Caudate nucleus (tissue), 63 donors: ENCODE measurements at places on chromosomes 1 and 21.
A peak's percentile ranks its signal among the peaks of the same experiment; 100 is the strongest.

DNA sequence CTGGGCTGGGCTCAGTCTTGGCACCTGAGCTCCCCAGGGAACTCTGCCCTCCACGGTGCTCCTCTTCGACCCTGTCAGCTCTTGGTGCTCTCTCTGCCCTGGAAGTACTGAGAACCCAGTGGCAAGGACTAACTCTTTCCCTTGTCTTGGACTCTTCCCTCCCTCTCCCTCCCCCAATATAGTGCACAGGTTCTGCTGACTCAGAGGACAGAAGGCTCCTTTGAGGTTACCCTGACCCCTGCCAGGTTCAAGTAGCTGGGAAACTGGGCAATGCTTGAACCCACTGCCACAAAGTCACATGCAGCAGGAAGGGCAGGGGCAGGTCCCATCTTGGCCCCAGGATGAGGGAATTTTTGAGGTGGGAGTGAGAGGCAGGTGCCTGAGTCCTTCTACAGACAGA is 20.3 kb downstream of the KCNQ4 start:
- no peak for DNase-seq

DNA sequence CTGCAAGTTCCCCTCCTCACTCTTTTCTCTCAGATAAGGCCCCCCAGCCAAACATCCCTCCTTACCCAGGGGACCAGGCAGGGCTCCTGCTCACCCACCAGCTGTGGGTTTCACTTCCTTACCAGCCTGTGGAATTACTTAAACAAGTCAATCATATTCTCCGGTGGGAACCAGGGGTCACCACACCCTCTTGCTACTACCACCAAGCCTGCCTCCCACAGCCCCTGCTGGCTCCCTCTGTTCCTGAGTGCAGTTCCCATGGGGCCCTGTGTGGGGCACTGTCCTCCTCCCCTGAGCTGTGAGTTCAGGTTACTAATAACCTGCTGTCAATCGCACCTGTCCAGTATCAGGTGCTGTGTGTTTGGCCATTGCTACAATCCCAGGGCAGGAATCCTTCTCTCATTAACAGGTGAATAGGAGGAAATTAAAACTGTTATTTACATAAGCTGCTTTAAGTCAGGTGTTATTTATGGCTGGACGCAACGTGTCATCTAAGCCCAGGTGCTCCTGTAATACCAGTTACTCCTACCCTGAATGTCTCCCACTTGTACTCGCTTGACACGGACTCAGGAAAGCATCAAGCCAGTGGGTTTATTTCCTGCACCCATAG is 53.1 kb upstream of the LBR start:
- DNase-seq, result no peak

DNA sequence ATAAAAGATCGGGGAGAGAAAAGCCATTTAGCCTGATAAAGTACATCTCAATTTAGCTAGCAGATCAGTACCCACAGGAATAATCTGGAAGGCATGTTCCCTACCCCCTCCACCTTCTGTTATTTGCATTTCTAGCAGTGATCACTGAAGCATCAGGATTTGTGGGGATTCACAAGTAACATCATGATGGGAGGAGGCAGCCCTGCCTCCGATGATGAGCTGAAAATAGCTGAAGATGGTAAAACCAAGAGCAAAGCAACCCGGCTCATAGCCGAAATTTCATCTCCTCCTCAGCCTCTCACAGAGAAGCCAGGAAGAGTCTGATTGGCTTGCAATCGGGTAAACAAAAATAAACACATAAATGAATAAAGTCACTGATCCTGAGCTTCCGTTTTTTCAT is 2.4 kb downstream of the CCSAP start:
- DNase-seq, result peak; percentile 81

DNA sequence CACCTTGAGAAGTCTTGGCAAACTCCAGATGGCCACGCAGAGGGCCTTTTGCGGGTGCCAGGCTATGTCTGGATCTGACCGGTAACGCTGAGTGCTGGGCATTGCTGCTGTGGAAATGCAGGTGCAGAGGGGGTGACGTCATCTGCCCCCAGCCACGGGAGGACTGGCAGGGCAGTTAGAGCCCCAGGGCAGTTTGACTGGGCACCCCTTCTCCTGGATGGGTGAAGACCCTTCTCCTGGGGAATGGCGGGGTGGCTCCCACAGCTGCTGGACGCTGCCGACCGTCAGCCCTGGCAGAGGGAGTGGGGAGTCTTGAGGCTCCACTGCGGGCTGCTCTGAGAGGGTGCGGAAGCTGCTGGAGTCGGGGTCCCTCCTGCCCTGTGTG is 12.6 kb upstream of the EDN2 start:
- no peak for DNase-seq

DNA sequence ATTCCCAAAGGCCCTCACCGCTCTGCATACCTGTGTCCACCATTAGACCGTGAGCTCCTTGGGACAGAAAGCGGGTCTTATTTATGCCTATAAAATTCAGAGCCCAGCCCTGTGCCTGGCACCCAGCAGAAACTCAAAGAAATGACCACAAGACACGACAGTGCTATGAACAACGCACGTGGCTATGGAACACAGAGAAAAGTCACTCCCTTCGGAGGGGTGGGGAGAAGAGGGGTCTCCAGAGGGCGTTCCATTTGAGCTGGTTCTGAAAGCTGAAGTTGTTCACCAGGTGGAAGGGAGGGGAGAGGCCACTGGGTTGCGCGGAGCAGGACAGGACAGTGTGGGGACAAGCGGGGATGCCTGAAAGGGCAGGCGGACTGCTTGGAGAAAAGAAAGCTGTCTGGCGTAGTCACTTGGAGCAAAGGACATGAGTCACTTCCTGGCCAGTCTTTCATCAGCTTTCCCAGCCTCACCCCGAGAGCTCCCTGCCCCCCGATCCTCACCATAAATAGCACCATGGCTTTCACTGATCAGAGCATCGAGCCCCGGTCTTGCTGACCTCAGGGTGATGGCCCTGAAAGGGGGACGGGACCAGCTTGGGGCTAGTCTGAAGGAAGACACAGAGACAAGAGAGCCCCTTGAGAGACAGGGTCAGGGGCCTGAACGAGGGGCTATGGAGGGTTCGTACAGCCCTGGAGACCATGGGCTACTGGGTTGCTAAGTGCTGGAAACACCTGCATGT is 28.5 kb downstream of the ECE1 start:
- no peak for DNase-seq

DNA sequence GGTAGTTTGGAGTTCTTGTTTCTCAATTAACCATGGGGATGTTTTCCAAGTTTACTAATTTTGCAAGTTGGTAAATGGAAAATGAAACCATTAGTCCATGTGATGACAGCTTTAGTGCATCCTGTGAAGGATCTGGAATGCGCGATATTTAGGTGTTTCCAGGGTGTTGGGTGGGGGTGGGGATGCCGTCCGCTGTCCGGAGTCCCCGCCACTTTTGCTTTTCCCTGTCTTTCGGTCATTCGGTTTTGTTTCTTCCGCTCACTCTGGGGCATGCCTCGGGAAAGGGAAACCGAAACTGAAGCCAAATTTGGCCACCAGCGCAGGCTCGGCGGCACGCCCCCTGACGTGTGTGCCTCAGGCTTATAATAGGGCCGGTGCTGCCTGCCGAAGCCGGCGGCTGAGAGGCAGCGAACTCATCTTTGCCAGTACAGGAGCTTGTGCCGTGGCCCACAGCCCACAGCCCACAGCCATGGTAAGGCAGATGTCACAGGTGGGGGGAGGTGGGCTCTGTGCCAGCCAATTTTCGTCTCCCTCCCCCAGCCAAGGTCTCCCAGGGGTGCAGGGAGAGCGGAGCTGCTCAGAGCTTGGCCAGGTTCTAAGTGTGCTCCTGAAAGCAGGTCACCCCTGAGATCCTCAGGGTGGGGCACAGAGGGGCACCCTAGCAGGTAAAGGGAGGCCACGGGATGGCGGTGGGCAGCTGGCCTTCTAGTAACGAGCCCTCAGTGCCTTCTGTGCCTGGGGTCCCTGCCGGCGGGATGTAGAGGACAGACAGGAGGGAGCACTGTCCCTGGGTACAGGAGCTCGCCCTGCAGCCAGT is at the start of gene ISG15:
TSS of gene ISG15 (plus strand) at position 393 of the 817 bp plus-strand sequence. CDS start at position 470, 77 bp downstream.
- peak; percentile 59 for DNase-seq

- DNase-seq, result no peak
Measured at GRCh38 chr1:1433804-1434130, 1.7 kb upstream of the VWA1 start.

- DNase-seq, result no peak
Measured at GRCh38 chr1:20663365-20663764, 2.2 kb upstream of the DDOST start.

- no peak for DNase-seq
Measured at GRCh38 chr1:27201295-27201694, 33.1 kb upstream of the WDTC1 start.

DNA sequence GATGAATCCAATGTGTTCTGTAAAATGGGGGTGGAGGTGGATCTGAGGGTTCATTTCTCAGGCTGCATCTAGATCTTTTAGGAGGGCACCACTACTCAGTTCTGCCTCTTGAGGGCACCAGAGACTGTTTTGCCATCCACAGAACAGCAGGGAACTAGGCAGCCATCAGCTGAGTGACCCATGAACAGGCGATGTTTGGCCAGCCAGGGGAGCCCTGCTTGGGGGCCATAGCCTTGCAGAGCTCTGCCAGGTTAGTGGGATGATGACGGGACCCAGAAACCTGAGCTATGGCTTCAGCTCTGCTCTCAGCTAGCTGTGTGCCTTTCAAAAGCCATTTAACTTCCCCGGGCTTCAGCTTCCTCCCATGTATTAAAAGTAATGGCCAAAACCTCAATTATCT is 13.4 kb upstream of the NOS1AP start:
- DNase-seq, result peak; percentile 44

DNA sequence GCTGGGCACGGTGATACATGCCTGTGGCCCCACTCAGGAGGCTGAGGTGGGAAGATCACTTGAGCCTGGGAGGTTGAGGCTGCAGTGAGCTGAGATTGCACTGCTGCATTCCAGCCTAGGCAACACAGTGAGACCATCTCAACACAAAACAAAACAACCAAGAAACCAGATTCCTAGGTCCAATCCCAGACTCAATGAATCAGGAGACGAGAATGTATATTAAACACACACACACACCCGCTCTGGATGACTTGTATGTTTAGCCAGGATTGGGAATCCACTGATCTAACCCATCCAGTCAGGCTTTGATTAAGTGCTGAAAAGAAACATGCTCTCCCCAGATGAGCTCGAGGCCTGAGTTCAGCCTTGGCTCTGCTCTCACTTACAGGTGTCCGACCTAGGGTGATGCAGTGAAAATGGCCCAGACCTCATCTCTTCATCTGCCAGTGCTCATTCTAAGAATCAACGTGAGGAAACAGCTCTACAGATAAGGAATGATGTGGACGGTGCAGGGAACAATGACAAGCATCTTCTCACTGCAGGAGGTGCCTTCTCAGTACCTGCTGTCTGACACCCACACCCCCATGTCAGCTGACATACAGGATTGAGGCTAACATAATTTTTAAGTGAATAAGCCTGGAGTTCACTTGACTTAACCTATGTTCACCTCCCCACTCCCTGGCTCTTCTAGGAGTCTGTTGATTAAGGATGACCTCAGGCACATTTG is 15.3 kb upstream of the SRSF4 start:
- no peak for DNase-seq

GRCh38 chr1:97764991-97765390 is 155.8 kb downstream of the DPYD start:
- DNase-seq, result no peak

DNA sequence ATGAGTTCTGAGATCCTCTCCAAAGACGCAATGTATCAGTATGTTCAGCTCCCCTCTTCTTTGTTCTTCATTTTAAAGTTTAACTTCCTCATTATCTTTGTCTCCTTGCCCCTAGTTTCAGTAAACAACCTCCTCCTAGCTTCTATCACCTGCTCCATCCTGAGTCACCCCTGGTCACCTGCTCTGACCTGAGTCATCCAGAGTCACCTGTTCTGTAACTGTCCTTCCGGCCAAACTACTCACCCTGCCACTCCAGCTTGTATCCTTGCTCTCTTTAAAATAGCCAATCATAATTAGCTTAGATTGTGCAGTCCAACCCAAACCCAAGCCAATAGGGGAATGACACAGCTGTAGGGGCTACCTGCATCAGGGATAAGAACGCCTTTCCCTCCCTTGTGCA is 332.0 kb downstream of the OLFM3 start:
- DNase-seq, result no peak

- no peak for DNase-seq
Measured at GRCh38 chr1:211148366-211148765, 14.4 kb upstream of the KCNH1 start.

- no peak for DNase-seq
Measured at GRCh38 chr1:156511644-156512043, 11.1 kb upstream of the MEF2D start.

GRCh38 chr1:12756273-12756672 is 10.3 kb downstream of the CFAP107 start:
- no peak for DNase-seq

- DNase-seq, result no peak
Measured at GRCh38 chr21:35838350-35838749, 222.0 kb downstream of the SETD4 start.

DNA sequence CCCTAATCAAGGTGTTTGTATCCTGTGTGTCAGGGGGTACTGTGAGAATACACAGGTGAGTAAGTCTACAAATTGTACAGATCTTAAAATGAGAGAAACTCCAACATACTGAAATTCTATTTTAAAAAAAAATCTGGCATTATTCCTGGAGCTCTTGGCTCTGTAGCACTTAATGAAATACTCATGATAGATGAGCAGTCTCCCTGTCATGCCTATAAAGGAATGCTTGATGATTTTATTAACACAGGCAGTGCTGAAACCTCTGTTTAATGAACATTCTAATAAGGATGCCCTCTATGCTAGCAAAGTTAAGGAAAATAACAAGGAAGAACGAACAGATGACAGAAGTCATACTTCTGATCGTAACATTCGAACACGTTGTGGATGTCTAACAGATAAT is 233.9 kb upstream of the NEGR1 start:
- DNase-seq, result no peak

- DNase-seq, result no peak
Measured at GRCh38 chr1:67830928-67831830, 2.1 kb downstream of the GNG12 start.

GRCh38 chr1:28392027-28392652 is 22.6 kb downstream of the PHACTR4 start:
- no peak for DNase-seq

DNA sequence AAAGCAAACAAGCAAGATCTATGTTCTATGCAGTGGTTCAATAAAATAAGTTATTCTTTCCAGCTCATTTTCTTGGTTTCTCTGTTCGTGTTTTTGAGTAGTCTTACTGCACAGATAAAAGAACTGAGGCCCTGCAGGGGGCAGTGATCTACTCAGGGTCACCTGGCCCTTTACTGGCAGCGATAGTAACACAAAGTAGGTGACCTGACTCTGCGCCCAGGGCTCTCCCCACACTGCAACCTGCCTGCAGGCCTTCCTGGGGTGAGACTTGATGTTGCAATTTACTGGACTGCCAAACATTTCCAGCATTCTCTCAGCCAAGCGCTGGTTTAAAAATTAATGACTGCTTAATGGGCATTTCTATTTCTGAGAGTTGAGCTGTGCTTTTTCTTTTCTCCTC is 110.3 kb downstream of the HUNK start:
- DNase-seq, result no peak

DNA sequence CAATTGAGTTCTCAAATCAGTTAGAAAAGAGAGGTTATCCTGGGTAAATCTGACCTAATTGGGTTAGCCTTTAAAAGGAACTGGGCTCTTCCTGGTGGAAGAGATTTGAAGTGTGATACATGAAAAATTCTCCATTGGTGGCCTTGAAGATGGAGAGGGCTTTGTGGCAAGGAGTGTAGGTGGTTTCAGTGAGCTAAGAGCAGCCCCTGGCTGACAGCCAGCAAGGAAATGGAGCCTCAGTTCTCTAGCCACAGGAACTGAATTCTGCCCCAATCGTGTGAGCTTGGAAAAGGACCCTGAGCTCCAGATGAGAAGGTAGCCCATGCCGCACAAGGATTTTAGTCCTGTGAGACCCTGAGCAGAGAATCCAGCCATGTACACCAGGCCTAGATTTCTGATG is 12.7 kb upstream of the HYI start:
- DNase-seq, result no peak
